Caki2 (cell line): ENCODE measurements at places on chromosomes 4 and X. TPM values are rescaled to one million over a fixed set of nuclear protein-coding genes. Genes with fewer than 3 reads are reported as not detected.

GRCh38 chr4:107862658-107863057 lies 37.9 kb downstream of the SGMS2 start:
- DNase-seq, result peak; percentile 80

GRCh38 chrX:12452268-12452667 lies 314.0 kb downstream of the FRMPD4 start:
- DNase-seq, result no peak

DNA sequence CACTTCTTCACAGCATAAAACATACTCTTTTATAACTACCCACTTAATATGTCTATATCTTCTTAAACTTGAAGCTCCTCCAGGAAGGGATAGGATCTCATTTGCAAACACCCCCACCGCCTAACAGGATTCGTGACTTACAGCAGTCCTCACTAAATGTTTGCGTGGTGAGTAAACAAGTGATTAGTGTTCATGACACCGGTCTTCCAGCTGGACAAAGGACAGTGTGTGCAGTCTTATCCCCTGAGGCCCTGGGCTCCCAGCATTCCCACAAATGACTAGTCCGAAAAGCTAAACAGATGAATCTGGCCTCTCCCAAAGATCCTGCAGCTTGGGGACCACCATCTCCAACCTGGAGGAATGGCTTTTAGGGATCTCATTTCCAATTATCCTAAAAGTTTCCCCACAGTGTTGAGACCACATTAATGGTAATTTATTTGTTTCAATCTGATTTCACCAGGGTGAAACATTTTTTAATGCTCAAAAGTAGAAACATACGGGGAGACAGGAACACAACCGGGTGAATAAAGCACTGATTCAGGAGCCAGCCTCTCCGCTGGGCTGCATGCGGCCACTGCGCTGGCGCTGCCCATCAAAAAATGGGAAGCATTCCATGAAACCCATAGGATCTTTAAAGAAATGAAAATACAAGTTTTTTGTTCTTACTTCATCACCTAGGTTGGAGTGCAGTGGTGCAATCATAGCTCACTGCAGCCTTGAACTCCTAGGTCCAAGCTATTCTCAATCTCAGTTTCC lies 69.2 kb downstream of the HADH start:
- no peak for DNase-seq

DNA sequence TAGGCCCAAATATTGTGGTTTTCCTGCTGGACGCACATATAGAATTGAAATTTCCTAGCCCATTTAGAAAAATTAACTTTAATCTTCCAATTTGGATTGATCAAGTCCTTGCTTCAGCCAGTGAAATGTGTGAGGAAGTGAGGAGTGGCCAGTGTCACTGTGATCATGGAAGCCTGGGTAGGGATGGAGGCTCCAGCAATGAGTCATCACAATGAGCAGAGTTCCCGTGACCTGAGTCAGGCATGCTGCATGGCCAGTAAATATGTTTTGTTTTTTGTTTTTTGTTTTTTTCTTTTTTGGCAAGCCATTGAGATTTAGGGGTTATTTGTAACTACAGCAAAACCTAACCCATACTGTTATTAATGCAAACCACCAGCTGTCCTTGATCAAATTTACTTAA lies 52.1 kb downstream of the IDS start:
- peak; percentile 33 for DNase-seq

DNA sequence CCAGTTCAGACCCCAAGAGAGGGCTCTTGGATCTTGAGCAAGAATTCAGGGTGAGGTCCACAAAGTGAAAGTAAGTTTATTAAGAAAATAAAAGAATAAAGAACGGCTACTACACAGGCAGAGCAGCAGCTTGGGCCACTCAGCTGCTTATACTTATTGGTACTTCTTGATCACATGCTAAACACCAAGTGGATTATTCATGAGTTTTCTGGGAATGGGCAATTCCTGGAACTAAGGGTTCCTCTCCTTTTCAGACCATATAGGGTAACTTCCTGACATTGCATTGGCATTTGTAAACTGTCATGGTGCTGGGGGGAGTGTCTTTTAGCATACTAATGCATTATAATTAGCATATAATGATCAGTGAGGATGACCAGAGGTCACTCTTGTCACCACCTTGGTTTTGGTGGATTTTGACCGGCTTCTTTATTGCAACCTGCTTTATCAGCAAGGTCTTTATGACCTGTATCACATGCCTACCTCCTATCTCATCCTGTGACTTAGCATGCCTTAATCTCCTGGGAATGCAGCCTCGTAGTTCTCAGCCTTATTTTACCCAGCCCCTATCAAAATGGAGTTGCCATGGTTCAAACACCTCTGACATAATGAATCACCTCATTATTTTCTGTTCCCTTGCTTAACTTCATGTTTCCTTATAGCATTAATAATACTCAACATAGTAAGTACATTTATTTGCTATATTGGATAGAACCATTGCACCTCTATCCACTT lies 476.3 kb downstream of the DTHD1 start:
- no peak for DNase-seq

DCK gene
- 19.1 and 25.8 TPM in 2 replicates for total RNA-seq

MMRN1 gene
- not detected in 2 replicates for total RNA-seq

TMEM271 gene
- total RNA-seq, result not detected in 2 replicates

CTAG2 gene
- total RNA-seq, result not detected in 2 replicates

MAGEA12 gene
- not detected in 2 replicates for total RNA-seq
